ENCODE measurements at places on chromosomes 12 and 14. TPM values are rescaled to one million over a fixed set of nuclear protein-coding genes. Genes with fewer than 3 reads are reported as not detected.
A peak's percentile ranks its signal among the peaks of the same experiment; 100 is the strongest.

Gene FZD10
- not detected for total RNA-seq

GRCh38 chr12:21429994-21430393, 7.5 kb upstream of the PYROXD1 start:
- H3K4me1 ChIP-seq, result peaks cover 17% of the 10 kb centered on the region
- H3K27ac ChIP-seq, result no peak overlapping the region
- H3K4me3 ChIP-seq, result no peak overlapping the region
- DNase-seq, result no peak
- H3K36me3 ChIP-seq, result no peaks in the 10 kb centered on the region
- no peaks in the 10 kb centered on the region for H3K27me3 ChIP-seq

- no peaks in the 10 kb centered on the region for H3K27me3 ChIP-seq
- H3K27ac ChIP-seq, result no peak overlapping the region
- no peaks in the 10 kb centered on the region for H3K4me1 ChIP-seq
- peak; percentile 65 for DNase-seq
These were observed 54.4 kb downstream of the EFCAB11 start for GRCh38 chr14:89899917-89900663.

DNA sequence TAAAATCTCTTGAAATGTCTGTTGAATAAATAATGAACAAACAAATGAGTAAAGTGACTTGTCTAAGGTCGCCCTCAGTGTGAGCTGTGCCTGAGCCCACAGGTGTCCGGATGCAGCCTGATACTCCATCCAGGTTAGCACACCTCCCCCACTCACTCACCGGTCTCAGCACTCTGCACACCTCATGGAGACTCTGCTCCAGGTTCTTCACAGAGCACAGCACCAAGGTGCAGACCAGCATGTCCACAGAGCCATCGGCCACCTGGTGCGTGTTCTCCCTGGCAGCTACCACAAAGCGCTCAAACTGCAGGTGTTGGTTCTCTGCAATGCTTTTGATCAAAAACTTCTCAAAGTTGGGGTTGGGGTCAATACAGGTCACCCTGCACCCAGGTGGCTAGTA, 4.1 kb upstream of the KRT7 start:
- no peaks in the 10 kb centered on the region for H3K27me3 ChIP-seq
- H3K4me1 ChIP-seq, result no peaks in the 10 kb centered on the region
- no peak overlapping the region for H3K27ac ChIP-seq
- H3K36me3 ChIP-seq, result no peaks in the 10 kb centered on the region
- DNase-seq, result no peak

- no peak overlapping the region for H3K4me3 ChIP-seq
- no peak overlapping the region for H3K27ac ChIP-seq
- no peaks in the 10 kb centered on the region for H3K4me1 ChIP-seq
- H3K36me3 ChIP-seq, result no peaks in the 10 kb centered on the region
- DNase-seq, result no peak
These were observed 1582.8 kb downstream of the AACS start for GRCh38 chr12:126648074-126648473.

All from Karpas-422 (cell line).